ENCODE measurements at places on chromosomes 7 and 10.

- DNase-seq: no peak
Measured at GRCh38 chr10:126227762-126228134, 160.5 kb downstream of the ADAM12 start.

DNA sequence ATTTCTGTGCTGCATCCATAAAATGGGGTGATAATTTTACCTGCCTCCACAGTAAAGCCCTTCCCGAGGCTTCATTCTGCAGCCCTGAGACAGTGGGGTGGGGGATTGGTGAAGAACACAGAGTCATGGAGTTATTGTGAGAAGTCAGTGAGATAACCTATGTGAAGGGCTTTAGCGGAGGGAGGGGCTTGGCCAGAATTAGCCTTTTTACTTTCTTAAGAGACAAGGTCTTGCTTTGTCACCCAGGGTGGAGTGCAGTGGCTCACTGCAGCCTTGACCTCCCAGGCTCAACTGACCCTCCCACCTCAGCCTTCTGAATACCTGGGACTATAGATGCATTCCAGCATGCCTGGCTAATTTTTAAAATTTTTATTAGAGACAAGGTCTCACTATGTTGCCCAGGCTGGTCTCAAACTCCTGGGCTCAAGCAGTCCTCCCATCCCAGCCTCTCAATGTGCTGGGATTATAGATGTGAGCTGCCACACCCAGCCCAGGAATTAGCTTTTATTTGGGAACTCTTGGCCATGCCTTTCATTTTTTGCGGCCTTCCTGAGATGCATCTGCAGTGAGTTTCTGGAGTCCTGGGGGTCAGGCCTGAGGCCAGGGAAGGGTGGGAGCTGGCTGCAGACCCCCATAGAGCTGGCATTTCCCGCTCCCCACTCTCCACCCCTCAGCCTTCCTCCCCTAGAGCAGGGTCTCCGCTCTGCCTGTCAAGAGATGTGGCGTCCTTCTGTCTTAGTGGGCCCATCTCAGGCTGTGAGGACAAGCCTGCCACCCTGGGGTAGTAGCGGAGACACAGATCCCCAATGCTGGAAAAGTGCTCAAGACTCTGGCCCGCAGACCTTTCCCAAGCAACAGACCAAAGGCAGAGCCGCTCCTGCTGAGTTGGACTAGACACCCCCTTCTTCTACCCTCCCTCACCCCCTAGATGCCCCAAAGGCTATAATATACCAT, 77.0 kb downstream of the ZMIZ1 start:
- no peak for DNase-seq

DNA sequence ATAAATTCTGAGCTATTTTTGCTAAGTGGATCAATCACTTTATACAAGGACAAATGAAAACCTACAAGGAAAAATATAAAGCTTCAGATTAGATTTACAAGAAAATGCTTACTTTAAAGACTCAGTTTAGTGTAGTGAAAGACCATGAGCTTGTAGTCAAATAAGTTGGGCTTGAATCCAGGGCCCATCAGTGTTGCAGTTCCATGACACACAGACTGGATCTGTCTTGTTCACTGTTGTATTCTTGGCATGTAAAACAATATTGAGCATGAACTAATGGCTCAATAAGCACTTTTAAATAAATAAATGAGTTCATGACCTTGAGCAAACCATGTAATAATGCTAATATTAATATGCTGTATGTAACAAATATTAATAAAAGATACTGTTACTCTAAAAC, 164.6 kb upstream of the KCND2 start:
- no peak for DNase-seq

DNA sequence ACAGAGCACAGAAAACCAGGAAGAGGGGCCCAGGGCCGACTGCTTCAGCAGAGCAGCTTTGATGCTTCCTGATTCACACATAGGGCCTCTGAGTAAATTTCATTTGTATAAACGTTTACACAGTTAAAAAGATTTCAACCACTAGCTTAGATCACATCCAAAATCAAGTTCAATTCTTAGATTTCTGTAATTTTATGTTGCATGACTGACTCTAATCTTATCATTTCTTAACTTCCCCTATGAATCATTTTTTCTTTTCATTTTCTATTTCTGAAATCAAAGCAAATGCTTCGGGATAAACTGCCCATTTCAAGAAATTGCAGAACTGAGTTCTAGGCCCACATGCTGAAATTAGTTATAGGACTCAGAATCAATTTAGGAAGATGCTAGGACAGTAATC, 224.7 kb downstream of the INHBA start:
- peak; percentile 11 for DNase-seq

GRCh38 chr7:42471573-42472174, 234.7 kb upstream of the GLI3 start:
- DNase-seq: no peak

DNA sequence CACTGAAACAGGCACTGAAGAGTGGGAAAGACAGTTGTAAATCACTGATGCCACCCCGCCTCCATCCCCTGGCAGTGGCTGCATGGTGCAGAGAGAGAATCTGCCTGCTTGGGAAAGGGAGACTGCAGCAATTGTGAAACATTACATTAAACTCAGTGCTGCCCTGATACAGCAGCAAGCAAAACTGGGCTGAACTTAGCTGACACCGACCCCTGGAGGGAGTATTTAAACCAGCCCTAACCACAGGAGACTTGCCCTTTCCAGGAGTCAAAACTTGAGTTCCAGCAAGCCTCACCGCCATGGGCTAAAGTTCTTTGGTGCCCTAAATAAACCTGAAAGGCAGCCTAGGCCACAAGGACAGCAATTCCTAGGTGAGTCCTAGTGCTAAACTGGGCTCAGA, 109.4 kb upstream of the PLPP4 start:
- no peak for DNase-seq

DNA sequence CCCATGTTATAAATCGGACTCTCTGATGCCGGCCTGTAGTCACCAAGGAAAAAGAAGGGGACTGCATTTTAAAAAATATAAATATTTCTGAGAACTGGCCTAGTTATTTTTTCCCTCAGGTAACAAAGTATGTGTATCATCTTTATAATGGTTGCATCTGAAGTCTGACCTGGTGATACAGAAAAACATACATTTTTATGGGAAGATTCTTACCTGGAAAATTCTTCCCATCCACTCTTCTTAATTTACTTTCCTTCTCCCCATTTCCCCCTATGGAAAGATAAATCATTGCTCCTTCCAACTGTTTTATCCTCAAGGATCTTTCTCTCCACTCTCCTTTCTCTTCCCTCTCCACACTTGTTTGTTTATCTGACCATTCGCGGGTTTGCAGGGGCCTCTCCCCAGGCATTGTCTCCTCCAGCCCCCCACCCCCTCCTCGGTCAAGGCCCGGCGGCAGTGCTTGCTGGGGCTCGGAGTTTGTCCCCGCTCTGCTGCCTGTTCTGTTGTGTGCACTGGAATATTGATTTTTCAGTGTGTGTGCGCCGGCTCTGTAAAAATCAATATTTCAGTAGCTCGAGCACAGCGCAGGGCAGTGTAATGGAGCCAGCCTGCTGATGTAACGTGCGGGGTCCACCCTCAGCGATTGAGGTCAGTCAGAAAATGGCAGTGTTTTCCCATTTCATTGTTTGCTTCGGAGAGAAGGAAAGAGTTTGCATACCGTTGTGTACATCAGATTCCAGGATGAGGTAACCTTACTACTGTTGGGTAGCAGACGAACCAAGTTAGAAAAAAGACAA, 199.5 kb upstream of the NFE2L3 start:
- DNase-seq: no peak

DNA sequence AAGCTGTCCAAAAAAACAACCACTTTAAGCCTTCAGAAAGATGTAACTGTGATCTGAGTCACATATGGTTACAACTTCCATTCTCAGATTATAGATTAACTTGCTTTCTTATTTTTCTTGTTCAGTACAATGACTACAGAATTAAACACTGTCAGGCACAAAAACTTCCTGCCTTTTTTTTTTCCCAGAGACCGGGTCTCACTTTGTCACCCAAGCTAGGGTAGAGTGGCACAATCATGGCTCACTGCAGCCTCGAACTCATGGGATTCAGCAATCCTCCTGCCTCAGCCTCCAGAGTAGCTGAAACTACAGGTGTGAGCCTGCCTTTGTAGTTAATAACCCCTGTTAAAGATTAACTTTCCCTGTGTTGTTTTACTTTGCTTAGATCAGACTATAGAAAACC, 163.2 kb downstream of the AVL9 start:
- no peak for DNase-seq

DNA sequence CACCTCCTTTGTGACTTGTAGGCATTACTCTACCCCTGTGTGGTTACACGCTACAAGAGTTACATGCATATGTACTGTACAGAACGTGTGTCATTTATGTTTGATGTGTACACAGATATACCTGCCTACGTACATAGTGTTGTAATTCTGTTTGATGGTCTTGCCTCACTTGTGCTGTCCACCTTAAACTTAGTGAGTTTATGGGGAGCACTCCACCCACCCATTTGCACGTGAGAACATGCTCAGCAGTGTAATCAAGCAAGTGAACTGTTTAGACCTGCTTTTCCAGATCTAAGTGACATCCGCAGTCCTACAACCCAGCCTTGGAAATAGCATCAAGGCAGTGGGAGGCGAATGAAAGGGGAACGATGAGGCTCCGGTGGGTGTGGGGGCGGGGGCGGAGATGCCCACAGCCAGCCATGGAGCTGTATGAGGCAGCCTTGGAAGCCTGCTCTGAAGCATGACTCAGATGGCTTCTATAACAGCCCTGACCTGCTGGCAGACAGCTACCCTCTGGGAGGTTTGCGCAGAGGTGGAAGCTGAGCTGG, 52.1 kb downstream of the SUFU start:
- no peak for DNase-seq

- DNase-seq: no peak
Measured at GRCh38 chr10:62341419-62341818, 32.8 kb upstream of the ZNF365 start.

DNA sequence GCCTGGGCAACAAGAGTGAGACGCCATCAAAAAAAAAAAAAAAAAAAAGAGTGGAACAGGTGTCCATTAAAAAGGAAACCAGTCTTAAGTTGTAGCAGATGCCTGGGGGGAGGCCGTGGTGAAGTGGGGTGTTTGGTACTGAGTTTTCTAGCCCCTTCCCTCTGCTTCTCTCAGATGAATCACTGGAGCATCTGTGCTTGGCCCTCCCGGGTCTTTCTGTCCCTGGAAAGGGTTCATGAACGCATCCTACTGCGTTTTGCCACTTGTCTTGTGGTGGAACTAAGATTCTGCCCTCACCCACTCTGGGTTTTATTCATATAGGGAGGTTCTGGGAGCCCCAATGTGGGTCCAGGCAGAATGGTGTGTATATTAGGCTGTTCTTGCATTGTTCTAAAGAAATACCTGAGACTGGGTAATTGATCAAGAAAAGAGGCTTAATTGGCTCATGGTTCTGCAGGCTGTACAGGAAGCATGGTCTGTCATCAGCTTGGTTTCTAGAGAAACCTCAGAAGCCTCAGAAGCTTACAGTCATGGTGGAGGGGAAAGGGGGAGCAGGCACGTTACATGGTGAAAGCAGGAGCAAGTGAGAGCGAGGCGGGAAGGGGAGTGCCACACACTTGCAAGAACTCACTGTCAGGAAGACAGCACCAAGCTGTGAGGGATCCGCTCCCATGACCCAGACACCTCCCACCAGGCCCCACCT, 63.5 kb downstream of the CAMK1D start:
- DNase-seq: no peak

- no peak for DNase-seq
Measured at GRCh38 chr7:82818171-82818570, 344.5 kb downstream of the PCLO start.

DNA sequence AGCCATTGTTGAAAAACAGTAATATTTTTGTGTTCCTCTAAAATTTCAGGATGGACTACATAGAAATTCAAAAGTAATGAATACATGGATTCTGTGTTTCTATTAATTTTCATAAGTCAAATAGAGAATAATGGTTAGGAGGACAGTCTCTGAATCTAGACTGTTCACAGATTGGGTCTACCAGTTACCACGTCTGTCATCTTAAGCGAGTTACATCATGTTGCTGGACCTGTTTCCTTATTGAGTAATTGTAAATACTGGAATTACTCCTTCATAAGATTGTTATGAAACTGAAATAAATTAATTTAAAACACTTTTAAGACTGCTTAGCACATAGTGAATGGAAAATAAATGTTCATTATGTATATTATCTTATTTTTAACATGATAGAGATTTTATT, 172.3 kb downstream of the KCND2 start:
- DNase-seq: no peak

DNA sequence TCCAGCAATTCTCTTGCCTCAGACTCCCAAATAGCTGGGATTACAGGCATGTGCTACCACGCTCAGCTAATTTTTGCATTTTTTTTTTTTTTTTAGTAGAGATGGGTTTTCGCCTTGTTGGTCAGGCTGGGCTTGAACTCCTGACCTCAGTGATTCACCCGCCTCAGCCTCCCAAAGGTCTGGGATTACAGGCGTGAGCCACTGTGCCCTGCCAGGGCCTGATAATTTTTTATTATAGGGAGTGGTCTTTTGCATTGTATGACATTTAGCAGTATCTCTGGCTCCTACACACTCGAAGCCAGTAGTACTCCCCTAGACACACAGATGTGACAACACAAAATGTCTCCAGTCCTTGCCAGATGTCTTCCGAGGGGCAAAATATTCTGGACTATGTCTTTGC, 124.0 kb downstream of the DKK1 start:
- no peak for DNase-seq

- DNase-seq: no peak
Measured at GRCh38 chr10:13346283-13347042, 1.6 kb downstream of the SEPHS1 start.

DNA sequence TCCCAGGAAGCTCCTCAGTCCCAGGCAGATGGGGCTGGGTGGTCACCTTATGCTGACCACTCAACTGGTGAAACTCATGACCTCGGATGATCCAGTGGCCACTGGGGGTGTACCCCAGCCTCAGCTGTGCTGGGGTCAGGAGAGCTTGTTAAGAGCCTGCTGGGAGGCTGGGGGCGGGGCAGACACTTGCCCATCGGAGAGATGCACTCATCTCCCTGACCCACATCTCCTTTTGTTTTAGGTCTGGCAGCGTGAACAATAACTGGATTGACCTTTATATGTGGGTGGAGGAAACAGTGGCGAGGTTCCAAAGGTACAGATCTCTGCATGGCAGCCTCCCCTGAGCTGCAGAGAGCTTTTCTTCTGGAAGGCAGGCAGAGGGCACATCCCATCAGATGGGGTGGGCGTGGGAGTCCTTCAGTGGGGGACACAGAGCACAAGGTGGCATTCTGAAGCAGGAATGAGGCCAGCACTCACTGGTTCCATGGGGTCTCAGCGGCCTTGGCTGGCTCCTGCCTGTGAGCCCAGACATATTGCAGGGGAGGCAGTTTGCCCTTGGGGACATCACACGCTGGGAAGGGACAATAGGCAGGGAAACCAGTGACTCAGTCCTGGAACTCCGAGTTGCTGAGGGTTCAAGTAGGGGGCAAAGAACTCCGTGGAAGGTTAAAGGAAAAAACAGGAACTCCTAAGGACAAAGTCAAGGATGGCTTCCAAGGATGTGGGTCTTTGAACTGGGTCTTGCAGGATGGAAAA, 5.2 kb downstream of the ANTXRL start:
- DNase-seq: no peak

- DNase-seq: no peak
Measured at GRCh38 chr7:42924223-42924838, 7.6 kb downstream of the PSMA2 start.

GRCh38 chr7:5502721-5503243, 79.1 kb upstream of the TNRC18 start:
- no peak for DNase-seq

GRCh38 chr7:98855610-98856422, 14.0 kb downstream of the TMEM130 start:
- DNase-seq: no peak
